ENCODE measurements at places on chromosomes 12 and 14.
A peak's percentile ranks its signal among the peaks of the same experiment; 100 is the strongest.

- no peak for DNase-seq
Observed at GRCh38 chr12:103369929-103370328, 125.8 kb downstream of the C12orf42 start.

- DNase-seq: no peak
Observed at GRCh38 chr14:76461886-76462285, 85.9 kb downstream of the ESRRB start.

DNA sequence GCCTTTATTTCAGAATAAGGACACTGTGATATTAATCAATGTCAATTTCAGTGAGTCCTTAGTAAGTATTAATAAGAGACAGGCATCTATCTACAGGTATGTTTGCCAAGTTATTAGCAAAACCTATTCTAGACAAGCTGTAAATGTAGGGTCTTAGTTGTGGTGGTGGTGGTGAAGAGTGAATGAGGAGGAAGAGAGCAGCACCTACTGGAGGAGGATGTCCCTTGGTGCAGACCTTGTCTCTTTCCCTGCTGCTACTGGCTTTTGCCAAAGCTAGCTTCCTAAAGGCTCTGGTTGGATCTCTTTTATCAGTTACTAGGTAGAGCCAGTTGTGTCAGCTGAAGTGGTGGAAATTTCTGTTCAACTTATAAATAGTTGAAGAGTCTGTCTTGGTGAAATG, 304.8 kb upstream of the ATP2B1 start:
- DNase-seq: no peak

DNA sequence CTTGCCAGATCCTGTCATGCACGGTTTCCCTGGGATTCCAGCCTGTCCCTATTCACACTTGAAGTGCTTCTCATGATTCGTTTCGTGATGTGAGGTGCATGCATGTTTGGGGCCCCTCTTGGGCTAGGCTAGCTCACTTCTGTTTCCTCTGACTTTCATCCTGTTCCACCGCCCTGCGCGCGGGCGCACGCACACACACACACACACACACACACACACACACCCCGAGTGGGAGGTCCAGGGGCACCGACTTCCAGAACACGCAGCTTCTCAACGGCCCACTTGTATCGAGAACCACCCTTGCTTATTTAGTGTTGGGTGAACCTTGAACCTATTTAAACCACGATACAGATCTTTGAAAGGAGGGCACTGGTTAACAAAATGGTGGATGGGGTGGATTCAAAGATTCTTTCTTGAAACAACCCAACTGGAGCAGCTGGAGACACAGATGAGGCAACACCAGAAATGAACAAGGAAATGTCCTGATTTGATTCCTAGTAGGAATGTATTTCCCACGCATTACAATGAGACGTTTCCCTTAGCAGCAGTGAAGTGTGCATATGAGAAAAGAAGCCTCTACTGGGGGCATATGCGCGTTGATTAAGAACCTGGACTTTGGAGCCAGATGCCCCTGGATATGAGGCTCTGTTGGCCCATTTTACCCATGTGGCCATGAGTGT, 16.3 kb downstream of the ELK3 start:
- no peak for DNase-seq

- no peak for DNase-seq
Observed at GRCh38 chr14:61033855-61034254, 52.8 kb downstream of the SLC38A6 start.

DNA sequence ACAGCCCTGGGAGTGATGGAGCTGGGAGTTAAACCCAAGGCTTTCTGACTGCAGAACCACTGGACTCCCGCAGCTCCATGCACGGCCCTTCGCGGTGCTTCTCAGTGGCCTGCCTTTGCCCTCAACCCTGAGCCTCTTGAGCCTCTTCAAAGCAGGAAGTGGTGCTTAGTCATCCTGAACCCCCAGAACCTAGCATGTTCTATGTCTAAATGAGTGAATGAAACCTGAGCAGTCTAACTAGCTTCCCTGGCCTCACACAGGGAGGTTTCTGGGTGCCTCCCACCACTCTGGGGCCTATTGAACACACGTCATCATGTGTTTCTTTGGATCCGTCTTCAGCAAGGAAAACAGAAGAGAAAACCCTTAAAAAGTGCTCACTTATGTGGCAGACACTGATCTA, 117.9 kb upstream of the SFSWAP start:
- no peak for DNase-seq

- DNase-seq: no peak
Observed at GRCh38 chr12:102618197-102618877, 138.0 kb upstream of the IGF1 start.

DNA sequence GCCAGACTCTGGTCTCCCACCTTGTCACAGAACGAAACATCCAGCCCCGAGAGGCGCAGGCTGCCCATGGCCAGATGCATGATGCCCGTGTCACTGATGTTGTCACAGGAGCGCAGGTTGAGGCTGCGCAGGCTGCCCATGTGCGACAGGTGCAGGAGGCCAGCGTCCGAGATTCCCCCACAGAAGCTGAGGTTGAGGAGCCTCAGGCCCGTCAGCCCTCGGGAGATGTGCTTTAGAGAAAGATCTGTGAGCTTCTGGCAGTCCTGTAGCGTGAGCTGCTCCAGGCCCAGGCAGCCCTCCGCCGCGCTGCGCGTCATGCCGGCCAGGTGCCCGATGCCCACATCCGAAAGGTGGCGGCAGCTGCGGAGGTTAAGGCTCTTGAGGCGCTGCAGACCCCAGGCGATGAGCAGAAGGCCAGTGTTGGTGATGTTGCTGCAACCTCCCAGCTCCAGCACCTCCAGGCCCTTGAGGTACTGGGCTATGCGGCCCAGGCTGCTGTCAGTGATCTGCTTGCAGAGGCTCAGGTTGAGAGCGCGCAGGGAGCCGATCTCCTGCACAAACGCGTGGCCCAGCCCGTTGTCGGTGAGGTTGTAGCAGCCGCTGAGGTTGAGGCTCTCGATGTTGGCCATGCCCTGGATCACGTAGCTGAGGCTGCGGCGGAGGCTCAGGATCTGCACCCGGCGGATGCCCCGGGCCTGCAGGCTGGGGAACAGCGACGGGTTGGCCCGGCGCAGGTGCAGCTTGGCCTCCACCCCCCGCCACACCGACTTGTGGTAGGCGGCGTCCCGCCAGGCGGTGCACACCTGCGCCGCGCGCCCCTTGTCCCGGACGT, 991 bp downstream of the FBXL14 start:
- peak; percentile 74 for DNase-seq

DNA sequence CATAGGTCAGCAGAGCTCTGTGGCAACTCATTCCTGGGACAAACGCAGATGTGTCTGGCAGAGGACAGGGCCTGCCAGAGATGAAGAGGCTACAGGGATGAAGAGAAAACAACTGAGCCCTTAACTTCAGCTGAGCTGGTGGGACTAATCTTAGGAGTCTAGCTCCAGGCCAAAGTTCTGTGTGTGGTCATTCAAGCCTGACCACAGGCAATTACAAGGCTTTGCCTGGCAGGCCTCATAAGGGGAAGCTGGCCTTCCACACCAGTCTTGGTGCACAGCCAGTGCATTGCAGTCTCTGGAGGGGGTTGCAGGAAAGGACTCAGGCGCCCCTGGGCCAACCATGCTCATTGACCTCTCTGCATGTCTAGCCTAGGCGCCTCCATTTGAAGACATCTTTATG, 127.6 kb upstream of the DAAM1 start:
- DNase-seq: no peak

DNA sequence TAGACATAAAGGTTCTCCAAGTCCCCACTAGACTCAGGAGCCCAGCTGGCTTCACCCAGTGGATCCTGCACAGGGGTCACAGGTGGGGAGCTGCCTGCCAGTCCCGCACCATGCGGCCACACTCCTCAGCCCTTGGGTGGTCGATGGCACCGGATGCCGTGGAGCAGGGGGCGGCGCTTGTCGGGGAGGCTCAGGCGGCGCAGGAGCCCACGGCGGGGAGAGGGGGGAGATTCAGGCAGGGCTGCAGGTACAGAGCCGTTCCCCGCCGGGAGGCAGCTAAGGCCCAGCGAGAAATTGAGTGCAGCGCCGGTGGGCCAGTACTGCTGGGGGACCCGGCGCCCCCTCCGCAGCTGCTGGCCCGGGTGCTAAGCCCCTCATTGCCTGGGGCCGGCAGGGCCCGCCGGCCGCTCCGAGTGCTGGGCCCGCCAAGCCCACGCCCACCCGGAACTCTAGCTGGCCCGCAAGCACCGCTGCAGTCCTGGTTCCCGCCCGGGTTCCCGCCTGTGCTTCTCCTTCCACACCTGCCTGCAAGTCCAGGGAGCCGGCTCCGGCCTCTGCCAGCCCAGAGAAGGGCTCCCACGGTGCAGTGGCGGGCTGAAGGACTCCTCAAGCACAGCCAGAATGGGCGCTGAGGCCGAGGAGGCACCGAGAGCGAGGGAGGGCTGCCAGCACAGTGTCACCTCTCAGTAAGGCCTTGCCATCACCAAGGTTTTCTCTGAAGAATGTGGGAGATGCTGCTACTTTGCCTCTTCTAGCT, 58.4 kb upstream of the PPP1R12A start:
- no peak for DNase-seq

GRCh38 chr12:94172973-94173372, 24.6 kb downstream of the PLXNC1 start:
- peak; percentile 31 for DNase-seq

DNA sequence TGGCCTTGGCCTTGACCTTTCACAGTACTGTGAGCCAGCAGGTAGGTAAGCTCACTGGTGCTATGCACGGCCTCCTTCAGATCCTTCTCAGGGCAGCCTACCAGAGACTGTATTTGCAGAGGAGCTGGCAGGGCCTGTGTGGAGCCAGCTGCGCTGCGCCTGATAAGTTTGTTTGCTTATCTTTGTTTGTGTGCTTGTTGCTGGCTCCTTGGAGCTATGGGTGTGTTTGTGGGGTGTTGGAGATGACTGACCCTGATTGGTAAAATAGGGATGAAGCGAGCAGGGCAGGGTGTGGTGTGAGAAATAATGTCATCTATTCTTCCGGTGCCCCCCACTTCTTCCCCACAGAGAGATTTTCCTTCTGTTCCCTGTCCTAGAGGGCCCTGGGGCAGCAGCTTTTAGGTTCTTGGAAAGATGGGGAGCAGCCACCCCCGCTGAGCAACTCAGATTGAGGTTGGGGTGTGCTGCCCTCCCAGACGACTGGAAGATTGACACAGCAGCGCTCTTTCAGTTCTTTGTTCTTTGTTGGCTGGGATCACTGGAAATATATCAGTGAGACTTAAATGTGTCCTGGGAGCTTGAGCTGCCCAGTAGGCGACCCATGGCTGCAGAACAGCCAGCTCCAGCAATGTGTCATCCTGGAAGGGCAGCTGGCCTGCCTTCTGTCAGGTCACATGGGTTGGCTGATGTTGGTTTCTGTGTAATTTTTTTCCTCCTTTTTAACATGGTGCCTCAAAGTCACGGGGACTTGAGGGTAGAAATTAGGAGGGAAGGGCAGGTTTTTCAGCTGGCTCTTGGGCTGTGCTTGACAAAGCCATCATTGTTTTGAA, 19.6 kb downstream of the MLXIP start:
- peak; percentile 85 for DNase-seq

- no peak for DNase-seq
Observed at GRCh38 chr12:16984484-16984883, 378.5 kb upstream of the LMO3 start.

GRCh38 chr12:66823857-66824570, 145.1 kb upstream of the GRIP1 start:
- no peak for DNase-seq

- DNase-seq: no peak
Observed at GRCh38 chr14:90682615-90683014, 133.6 kb downstream of the TTC7B start.

- DNase-seq: no peak
Observed at GRCh38 chr12:105077435-105077834, 6.8 kb downstream of the ALDH1L2 start.

- DNase-seq: no peak
Observed at GRCh38 chr14:72682188-72682587, 211.7 kb downstream of the DPF3 start.

DNA sequence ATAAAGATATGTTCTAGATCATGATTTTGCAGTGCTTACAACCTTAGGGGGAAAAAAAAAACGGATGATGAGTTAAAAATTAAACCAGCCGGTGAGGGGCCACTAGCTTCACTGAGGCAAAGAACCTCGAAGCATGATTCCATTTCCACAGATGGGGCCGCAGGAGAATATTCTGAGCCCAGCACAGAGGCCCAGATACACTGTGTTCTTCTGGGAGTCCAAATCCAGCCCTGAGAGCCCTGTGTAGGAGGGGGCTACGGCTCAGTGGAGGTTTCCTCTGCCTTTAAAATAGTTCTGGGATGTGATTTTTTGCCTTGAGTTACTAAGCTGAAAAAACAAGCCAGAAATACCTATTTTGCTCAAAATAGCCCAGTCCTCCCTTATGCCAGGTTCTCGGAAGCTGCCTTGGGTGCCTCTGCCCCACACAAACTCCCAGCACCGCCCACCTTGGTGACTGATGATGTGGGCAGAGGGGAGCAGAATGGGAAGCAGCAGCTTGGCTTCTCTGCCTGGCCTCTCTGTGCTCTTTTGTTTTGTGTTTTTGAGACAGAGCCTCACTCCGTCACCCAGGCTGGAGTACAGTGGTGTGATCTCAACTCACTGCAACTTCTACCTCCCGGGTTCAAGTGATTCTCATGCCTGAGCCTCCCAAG, 105.4 kb upstream of the BCL2L14 start:
- DNase-seq: no peak

GRCh38 chr14:103801459-103801858, 45.9 kb downstream of the PPP1R13B start:
- DNase-seq: no peak

- DNase-seq: no peak
Observed at GRCh38 chr14:51663783-51664326, 12.1 kb downstream of the FRMD6 start.

- DNase-seq: no peak
Observed at GRCh38 chr12:52324153-52324444, 2.9 kb upstream of the KRT83 start.

DNA sequence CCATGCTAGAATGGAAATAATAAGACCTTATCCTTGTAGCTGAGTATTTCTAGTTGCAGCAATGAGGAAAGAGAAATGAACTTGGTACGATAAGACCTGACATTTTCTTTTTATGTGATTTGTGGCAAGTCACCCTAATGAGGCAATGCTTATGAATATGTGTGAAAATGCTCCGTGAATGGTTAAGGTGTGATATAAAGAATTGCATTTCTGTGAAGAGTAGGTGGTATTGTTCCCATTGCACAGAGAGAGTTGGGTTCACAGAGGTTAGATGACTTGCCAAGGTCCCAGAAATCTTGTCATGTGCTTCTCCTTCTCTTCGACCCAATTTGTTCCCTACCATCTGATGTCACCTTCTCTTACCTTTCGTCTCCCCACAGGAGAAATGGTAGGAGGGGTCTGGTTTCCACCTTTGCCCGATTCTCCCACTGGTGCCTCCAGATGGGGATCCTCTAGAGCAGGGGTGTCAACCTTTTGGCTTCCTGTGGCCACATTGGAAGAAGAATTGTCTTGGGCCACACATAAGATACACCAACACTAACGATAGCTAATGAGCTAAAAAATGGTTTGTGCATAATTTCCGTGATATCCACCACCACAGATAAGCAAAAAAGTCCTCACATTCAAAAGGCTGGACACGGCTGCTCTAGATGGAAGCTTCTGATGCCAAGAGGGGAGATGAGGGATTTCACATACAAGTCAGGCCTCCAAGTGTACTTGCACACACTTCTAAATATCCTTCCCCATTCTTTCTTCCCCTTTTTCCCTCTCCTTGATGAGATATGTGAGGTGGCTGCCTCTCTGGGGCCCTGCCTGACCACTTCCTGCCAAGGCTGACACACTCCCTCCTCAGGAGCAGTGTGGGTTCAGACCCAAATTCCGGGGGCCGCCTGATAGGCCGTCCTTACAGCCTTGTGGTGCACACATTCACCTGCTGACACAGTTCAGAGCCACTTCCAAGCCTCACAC, 96.1 kb downstream of the PLXNC1 start:
- DNase-seq: peak; percentile 52

Measured in transverse colon (tissue), 4 donors.